ENCODE measurements at places on chromosomes 4 and X.

GRCh38 chr4:183658362-183659028, 490 bp downstream of the RWDD4 start:
- peak; percentile 21 for DNase-seq

DNA sequence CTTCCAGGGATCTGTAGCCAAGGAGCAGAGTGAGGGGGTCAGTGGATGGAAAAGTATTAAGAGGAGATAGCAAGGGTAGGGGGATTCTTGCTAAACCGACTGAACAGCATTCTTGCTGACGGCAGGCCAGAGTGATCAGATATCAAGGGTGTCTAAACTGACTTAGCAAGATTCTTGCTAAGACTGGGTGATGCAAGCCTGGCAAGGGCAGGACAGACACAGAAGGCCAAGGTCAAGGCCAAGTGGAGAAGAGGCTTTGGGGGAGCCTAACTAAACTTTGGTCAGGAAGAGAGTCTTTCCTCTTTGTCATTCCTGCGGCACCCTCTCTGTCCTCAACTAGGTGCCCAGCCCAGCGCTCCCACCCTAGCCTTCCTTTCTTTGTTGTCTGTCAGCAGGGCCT, 799 bp downstream of the XPNPEP2 start:
- no peak for DNase-seq

GRCh38 chr4:7660176-7661039, 225.7 kb upstream of the PSAPL1 start:
- DNase-seq, result no peak

DNA sequence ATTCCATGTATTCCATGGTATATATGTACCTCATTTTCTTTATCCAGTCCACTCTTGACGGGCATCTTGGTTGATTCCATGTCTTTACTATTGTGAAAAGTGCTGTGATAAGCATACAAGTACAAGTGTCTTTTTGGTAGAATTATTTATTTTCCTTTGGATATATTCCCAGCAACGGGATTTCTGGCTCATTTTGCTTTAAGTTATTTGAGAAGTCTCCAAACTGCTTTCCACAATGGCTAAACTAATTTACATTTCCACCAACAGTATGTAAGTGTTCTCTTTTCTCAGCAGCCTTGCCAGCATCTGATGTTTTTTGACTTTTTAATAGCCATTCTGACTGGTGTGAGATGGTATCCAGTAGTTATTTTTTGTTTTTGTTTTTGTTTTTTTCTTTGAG, 17.6 kb upstream of the FAT4 start:
- no peak for DNase-seq

- no peak for DNase-seq
Observed at GRCh38 chr4:60897415-60897814, 302.7 kb upstream of the ADGRL3 start.

DNA sequence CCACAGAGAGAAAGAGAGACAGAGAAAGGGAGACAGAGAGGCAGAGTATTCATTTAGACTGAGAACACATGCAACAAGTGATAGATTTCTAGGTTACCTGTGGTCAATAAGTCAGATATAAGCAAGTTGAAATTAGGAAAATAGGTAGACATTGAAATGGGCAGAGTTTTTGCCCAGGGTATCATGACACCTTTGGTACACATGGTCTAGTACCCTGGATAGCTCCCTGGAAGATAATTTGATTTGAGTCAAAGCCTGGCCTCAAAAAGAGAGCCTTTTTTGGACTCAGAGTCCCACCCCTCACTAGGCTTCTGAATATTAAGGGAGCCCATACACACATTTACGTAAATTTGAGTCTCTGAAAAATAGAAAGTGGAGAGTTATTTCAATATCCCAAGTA, 4.0 kb upstream of the RPS6KA6 start:
- DNase-seq, result no peak
